ENCODE measurements at places on chromosomes 5 and 9.

GRCh38 chr5:141850244-141850768 is 27.9 kb downstream of the PCDH1 start:
- DNase-seq: peak; percentile 20

- no peak for DNase-seq
These were observed 207.0 kb downstream of the DMAC1 start for GRCh38 chr9:7592321-7593316.

- no peak for DNase-seq
These were observed 288.8 kb upstream of the ADAMTSL1 start for GRCh38 chr9:18185196-18185595.

- DNase-seq: no peak
These were observed at the start of gene BARX1 for GRCh38 chr9:93955111-93955980. Gene BARX1 (minus strand): TSS chr9:93955355. CDS start chr9:93955146, 209 bp downstream.

GRCh38 chr5:180101451-180102105 is 30.0 kb upstream of the RNF130 start:
- DNase-seq: no peak

DNA sequence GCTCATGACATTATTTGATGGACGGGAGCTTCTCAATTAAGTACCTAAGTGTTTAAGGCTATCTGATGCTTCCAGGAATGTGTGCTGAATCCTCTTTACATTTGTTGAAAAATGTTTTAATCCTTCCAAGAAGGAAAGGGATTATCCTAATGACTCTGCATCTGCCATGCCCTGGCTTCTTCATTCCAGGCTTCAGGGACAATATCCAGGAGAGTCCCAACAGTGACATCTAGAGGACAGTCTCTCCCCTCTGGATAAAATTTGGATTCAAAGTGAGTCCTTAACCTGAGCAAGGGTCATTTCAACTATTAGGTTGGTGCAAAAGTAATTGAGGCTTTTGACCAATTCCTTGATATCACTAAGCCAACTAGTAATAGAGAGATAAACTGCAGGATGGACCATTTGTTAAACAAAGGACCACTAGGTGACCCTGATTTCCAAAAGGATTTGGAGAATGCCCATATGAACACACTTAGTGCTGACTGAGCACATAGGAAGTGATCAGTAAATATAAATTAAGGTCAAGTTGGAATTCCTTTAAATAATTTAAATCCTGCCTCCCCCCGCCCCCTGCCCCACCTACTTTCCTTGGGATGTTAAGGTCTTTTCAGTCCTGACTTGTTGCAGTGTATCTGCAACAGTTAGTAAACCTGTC is 19.1 kb downstream of the TNFSF8 start:
- DNase-seq: peak; percentile 59

GRCh38 chr5:132435886-132436285 is 54.7 kb downstream of the IRF1 start:
- DNase-seq: no peak

DNA sequence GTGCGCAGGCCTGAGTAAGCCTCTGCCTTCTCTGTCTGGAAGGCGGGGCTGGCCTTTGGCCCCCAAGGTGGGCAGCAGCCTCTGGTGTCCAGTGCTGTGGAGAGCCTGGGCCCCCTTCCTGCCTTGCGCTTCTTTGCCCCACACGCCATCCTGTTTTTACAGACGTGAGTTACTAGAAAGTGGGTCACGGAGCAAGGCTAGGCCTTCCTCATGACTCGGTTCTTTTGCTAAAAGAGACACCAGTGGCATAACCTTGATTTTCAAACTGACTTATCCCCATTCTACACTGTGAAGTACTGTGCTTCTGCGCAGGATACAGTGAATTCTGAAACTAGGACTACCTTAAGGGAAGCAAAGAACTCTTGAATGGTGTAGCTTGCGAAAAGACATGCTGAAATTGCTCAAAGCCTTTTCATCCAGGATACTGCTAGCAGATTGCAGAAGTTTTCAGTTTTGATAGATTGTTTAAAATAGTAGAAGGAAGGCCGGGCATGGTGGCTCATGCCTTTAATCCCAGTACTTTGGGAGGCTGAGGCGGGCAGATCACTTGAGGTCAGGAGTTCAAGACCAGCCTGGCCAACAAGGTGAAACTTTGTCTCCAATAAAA is 7.2 kb downstream of the ROPN1L start:
- no peak for DNase-seq

GRCh38 chr5:128711216-128711615 is 173.2 kb upstream of the FBN2 start:
- DNase-seq: no peak

DNA sequence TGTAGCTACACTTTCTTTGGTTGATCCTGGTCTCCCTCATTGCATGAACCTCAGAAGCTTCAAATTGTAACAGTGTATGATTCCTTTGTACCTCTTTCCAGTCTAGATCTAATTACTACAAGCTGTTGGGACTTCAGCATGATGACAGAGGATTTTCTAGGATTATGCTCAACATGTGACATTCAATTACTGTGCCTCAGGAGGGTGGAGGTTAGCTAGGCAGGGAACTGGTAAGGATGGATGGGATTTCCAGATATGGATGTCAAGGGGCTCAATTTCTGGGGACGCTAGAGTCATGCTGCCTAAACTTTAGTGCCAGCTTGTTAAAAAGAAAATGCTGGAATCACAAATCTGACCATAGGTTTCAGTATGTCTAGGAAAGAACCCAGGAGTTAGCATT is 29.2 kb upstream of the GLRA1 start:
- no peak for DNase-seq

DNA sequence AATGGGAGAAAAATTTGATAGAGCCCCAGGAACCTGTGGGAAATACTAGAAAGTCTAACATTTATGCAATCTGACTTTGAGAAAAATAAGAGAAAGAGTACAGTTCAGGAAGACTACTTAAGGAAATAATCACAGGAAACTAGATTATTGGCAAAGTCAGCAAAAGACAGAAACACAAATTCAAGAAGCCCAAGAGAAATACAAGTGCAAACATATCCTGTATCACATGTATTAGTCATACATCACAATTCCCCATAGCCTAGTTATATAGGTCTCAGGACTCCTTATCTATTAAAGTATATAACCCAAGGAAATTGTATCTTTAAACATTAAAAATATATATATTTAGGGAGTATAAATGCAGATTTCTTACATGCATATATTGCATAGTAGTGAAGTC is 100.8 kb downstream of the HOMER1 start:
- no peak for DNase-seq

DNA sequence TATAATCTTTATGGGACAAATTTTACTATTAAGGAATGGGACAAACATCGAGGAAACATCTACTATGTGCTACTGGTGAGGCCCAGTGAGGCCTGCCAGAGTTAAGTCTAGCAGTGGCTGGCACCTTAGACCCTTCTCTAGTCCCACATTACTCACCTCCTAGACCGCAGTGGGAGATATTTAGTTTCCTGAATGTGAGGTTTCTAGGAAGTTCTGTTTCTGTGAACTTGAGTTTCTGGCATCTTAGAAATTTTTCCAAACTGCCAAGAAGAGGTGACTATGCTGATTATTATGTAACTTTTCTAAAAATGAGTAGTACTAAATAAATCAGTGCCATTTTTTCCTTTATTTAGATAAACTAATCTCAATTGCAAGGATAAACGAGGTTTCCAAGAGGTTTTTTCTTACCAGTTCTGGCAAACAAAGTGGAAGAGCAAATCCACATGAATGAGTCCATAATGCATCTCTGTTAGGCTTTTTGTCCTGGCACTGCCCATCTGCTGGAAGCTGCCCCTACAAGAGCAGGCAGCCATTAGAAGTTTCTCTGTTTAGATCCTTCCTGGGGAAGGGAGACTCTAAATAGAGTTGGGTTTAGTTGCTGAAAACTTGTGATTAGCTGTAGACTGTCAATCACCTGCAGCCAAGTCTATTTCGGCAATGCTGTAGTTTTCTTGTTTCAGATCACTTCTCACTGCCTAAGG is 348.7 kb downstream of the MAN2A1 start:
- DNase-seq: peak; percentile 48

- no peak for DNase-seq
These were observed 106.4 kb upstream of the SHB start for GRCh38 chr9:38175423-38175822.

DNA sequence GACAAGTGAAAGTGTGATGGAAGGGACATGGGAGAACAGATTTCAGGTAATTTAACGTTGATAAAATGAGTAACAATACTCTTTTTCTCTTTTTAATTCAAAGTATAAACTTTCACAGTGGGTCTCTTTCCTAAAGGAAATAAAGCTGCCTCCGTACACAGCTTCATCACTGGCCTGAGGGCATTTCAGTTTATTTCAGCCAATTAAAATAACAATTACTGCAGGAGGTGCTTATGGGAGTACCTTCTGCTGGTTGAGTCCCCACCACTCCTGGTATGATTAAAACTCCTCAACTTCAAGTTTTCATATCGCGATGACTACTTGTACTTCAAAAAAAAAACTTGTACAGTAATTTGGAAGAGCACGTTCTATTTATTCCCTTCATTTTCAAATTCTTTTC is 1845.9 kb downstream of the MAT2B start:
- DNase-seq: no peak

- no peak for DNase-seq
These were observed 70.4 kb downstream of the CRB2 start for GRCh38 chr9:123426406-123426805.

GRCh38 chr9:93644397-93645088 is 68.2 kb downstream of the PHF2 start:
- DNase-seq: no peak

GRCh38 chr5:10533226-10533625 is 30.6 kb upstream of the ANKRD33B start:
- no peak for DNase-seq

DNA sequence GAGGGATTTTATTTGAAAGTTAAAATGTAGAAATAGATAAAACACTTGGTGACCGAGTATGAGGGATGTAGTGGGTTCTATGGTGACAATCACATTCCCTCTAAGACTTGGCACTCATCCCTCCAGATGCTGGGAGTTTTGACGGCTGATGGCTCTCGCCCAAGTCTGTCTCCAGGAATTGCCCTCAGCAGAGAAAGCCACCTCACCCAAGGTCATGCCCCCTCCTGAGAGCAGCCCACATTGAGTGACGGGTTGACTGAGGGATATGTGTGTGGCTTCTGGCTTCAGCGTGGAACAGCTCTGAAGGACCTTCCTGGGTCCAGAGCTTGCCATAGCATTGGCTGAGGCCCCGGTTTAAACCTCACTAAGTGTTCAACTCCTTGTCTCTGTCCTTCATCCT is 19.4 kb downstream of the CAVIN4 start:
- no peak for DNase-seq

- DNase-seq: peak; percentile 68
These were observed 291.8 kb upstream of the DAB2 start for GRCh38 chr5:39716532-39717028.

DNA sequence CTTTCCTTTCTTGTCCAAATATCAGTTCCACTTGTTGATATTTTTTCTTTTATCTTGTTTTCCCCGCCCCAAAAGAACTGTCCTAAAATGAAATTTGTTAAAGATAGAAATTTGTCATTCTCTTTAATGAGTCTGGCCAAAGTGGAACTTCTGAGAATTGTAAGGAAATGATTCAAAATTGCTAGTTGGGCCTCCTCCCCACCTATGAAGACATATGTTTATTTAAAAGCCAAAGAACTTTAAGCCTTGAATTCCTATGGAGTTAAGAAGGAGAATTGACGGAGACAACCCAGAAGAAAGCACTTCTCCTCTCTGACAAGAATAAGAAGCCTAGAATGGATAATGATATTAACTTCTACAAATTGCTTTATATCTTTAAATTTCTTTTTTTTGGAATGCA is 59.1 kb upstream of the ALDH1A1 start:
- DNase-seq: no peak

GRCh38 chr9:125890826-125891225 is 143.7 kb downstream of the PBX3 start:
- no peak for DNase-seq

DNA sequence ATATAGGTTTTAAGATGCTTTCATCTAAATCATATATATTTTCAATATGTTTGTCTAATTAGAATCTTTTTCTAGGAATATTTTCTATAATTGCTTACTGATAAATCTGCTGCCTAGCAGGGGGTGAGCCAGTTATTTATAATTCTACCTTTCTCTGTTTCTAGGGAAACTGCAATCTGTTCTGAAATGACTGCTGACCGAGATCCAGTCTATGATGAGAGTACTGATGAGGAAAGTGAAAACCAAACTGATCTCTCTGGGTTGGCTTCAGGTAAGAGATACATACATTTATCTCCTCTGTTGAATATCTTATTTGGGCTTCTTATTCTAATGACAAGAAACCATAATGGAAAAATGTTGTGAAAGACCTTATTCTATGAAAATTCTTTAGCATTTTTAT is 127.3 kb downstream of the XRCC4 start:
- no peak for DNase-seq

GRCh38 chr5:176418251-176418650 is 1.9 kb upstream of the CLTB start:
- DNase-seq: no peak

DNA sequence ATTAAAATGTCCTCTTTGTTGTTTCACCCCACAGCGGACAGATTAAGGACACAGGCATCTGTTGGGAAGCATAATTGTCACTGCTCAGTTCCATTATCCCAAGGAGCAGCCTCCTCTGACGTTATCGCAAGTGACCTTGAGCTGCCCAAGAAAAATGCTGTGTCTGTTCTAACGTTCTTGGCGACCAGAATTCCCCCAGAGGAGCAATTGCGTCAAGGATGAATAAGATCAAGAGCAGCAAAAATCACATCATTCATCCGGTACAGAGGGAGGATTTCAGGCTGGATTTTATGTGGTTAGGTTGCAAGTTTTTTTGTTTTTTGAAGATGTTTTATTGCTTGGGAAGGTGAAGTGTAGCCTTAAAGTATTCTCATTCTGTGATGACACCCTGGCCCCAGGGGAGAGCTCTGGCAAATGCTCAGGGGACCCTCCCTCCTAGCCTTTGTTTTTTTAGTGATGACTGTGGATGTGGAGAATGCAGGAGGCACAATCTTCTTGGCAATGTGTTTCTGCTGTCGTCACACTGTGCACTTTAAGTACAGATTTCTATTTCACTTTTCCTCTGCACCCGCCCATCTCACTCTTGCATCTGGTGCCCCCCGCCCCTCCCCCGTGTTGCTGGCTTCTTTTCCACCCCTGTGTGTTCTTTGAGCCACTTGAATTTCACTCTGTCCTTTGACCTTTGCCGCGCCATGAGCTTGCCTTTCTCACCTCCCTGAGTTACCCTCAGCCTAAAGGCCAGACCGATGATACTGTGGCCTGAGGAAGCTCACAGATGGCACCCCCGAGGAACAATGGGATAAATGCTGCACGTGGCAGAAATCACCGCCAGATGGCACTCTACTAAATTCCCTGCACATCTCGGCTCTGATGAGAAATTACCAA is 308.5 kb downstream of the RAB3C start:
- DNase-seq: peak; percentile 99

All from fibroblast of mammary gland (primary cell).